IgD-negative memory B cell (primary cell): ENCODE measurements at places on chromosomes 5 and 9. TPM values are rescaled to one million over a fixed set of nuclear protein-coding genes. Genes with fewer than 3 reads are reported as not detected.

Gene FBP1
- polyA plus RNA-seq: 7.1 TPM

Gene WNT8A
- not detected for polyA plus RNA-seq

Gene NRARP
- polyA plus RNA-seq: not detected

Gene TMEM215
- not detected for polyA plus RNA-seq

Gene LTC4S
- polyA plus RNA-seq: 0.80 TPM

Gene TIFAB
- polyA plus RNA-seq: not detected

Gene SETD9
- polyA plus RNA-seq: 7.3 TPM

Gene TMEM252
- not detected for polyA plus RNA-seq

Gene SPATA31A3
- not detected for polyA plus RNA-seq
